ENCODE measurements at places on chromosomes 1 and 21. TPM values are rescaled to one million over a fixed set of nuclear protein-coding genes. Genes with fewer than 3 reads are reported as not detected.

FOXO6 gene
- 0.05 TPM for total RNA-seq

MARK1 gene
- total RNA-seq, result not detected

MCL1 gene
- 225 TPM for total RNA-seq

PLA2G2A gene
- total RNA-seq, result not detected

EPHB2 gene
- 3.6 TPM for total RNA-seq

TMEM125 gene
- total RNA-seq, result not detected

LCA5L gene
- total RNA-seq, result 1.0 TPM

CATSPERE gene
- total RNA-seq, result not detected

FAM78B gene
- 0.11 TPM for total RNA-seq

TNFSF4 gene
- total RNA-seq, result 0.16 TPM

CFHR2 gene
- not detected for total RNA-seq

FMO2 gene
- not detected for total RNA-seq

CD101 gene
- 0.50 TPM for total RNA-seq

MPZ gene
- total RNA-seq, result not detected

TRIM63 gene
- total RNA-seq, result not detected

MGST3 gene
- total RNA-seq, result 123 TPM

OR2G6 gene
- not detected for total RNA-seq

FCN3 gene
- total RNA-seq, result not detected

FCAMR gene
- not detected for total RNA-seq

SLC30A2 gene
- not detected for total RNA-seq

TPTE gene
- not detected for total RNA-seq

PRDM16 gene
- 0.05 TPM for total RNA-seq

GJA8 gene
- total RNA-seq, result not detected

BNIPL gene
- total RNA-seq, result 0.75 TPM

OR2AK2 gene
- not detected for total RNA-seq

PTPN14 gene
- total RNA-seq, result 39.1 TPM

CHRNB2 gene
- not detected for total RNA-seq

GJA5 gene
- not detected for total RNA-seq

RNU1-4 gene
- total RNA-seq, result 294 TPM

STPG1 gene
- 16.5 TPM for total RNA-seq

MPL gene
- not detected for total RNA-seq

S100PBP gene
- 67.8 TPM for total RNA-seq

LCE2A gene
- not detected for total RNA-seq

GJB5 gene
- not detected for total RNA-seq

VAV3 gene
- not detected for total RNA-seq

VWA5B1 gene
- total RNA-seq, result not detected

LYPD8 gene
- not detected for total RNA-seq

S100A7A gene
- not detected for total RNA-seq

MYBPHL gene
- total RNA-seq, result not detected

ZMYND12 gene
- not detected for total RNA-seq

POU2F1 gene
- 2.5 TPM for total RNA-seq

DIPK1A gene
- 22.6 TPM for total RNA-seq

RPTN gene
- total RNA-seq, result not detected

KCNN3 gene
- not detected for total RNA-seq

S100A8 gene
- total RNA-seq, result not detected

PRELP gene
- total RNA-seq, result not detected

MATN1 gene
- 0.26 TPM for total RNA-seq

NCAM2 gene
- not detected for total RNA-seq

ETV3L gene
- not detected for total RNA-seq

TRAF3IP3 gene
- not detected for total RNA-seq

MCOLN3 gene
- total RNA-seq, result 0.16 TPM

NCF2 gene
- not detected for total RNA-seq
